Non-pigmented ciliary epithelial cell (primary cell): ENCODE measurements at places on chromosomes 5 and 9.

DNA sequence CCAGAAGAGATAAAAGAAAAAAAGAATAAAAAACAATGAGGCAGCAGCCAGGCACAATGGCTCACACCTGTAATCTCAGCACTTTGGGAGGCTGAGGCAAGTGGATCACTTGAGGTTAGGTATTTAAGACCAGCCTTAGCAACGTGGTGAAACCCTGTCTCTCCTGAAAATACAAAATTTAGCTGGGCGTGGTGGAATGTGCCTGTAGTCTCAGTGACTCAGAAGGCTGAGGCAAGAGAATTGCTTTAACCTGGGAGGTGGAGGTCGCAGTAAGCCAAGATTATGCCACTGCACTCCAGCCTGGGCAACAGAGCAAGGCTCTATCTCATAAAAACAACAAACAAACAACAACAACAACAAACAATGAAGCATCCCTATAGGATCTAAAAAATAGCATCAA is 121.5 kb downstream of the HMHB1 start:
- DNase-seq = no peak

GRCh38 chr5:107023732-107024131 is 647.0 kb downstream of the EFNA5 start:
- no peak for DNase-seq

DNA sequence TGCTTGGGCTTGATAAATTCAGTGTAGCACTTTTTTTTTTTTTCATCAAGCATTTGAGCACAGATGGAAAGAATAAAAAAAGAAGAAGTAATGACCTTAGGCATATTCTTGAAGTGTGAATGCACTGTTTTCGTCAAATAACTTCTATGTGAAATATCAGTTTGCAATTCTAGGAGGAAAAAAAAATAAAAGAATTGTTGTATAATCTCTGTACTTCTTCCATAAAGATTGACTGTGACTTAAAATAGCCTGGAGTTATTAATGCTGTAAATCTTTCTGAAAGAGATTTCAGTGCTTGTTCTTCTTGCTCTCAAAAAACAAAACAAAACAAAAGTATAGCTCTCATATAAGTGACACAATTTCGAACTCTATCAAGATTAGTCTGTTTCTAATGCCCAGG is 536.9 kb upstream of the ZNF608 start:
- no peak for DNase-seq

DNA sequence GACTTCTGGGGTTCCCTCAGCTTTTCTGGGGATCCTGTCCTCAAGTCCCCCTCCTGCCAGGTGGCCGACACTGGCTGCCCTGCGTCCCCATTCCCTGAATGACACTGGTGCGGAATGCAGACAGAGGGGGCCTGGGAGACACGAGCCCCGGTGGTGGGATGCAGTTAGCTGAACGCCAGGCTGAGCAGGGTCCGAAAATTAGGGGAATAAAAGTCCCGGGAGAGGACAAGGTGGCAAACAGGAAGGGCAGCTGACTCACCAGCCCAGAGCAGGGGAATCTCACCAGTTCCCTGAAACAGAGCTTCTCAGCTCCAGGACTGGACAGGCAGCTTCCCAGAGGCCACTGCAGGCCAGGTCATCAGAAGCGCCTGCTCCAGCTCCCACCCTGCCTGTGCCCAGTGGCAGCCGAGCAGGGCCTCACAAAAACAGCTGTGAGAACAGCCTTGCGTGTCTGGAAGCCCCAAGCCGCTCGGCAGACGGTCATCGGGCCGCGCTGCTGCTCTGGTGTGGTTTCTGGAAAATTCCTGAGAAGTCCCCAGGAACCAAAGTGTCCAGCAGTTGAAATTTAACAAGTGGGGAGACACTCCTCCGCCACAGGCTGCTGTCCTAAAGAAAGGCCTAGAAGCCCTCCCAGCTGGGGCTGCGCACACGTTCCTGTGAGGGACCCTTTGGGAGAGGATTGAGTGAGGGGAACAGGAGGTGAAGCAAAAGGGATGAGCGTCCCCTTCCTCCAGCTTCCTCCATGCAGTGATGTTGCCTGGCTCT is 47.6 kb upstream of the EXOC3 start:
- no peak for DNase-seq

GRCh38 chr9:129607027-129607387 is 13.9 kb downstream of the C9orf50 start:
- no peak for DNase-seq

DNA sequence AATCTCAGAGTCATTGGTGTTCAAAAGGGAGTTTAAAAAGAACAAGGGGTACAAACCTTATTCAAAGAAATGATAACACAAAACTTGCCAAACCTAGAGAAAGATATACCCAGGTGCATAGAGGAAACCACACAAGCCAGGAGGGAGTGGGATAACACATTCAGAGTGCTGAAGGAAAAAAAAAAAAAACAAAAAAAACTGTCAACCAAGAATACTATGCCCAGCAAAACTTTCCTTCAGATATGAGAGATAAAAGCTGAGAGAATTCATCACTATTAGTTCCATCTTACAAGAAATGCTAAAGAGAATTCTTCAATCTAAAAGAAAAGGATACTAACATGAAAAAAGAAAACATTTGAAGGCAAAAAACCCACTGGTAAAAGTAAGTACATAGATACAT is 11.5 kb upstream of the TESK1 start:
- no peak for DNase-seq

GRCh38 chr9:71743217-71743705 is 25.1 kb downstream of the CEMIP2 start:
- DNase-seq = no peak

DNA sequence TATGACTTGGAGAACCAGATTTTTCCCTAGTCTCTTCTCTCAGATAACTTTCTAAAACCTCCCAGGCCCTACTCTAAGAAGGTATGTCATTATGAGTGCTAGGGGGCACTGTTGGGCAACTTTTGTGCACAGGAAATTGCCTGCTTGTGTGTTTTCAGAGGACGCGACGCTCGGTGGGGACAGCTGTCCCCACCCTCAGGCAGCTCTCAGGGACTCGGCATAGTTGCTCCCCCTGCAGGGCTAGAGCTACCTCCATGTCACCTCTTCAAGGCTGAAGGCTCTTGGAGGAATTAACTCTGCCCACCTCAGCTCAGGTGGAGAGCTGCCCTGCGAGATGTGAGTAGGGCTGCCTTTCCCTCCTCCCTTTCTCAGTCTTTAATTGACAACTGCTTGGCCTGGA is 10.2 kb upstream of the TIFAB start:
- no peak for DNase-seq

DNA sequence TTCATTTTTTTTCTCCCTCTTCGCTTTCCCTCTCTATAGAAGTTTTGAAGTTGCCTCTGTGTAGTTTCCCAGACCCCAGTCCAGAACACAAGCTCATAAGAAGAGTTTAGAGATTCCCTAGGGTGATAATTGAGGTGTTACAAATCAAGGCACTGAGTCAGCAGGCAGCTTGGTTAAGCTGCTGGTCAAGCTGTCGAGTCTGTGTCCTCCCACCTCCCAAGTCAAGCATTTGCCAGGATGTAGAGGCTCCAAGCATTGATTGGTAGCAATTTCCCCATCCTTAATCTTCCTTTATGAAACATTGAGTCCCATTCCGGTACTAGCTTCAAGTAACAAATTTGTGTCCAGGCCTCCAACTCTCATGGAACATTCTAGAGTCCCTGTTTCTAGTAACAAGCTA is 47.5 kb upstream of the SLC1A1 start:
- no peak for DNase-seq

- no peak for DNase-seq
These were observed 12.0 kb upstream of the C9 start for GRCh38 chr5:39376293-39376714.

DNA sequence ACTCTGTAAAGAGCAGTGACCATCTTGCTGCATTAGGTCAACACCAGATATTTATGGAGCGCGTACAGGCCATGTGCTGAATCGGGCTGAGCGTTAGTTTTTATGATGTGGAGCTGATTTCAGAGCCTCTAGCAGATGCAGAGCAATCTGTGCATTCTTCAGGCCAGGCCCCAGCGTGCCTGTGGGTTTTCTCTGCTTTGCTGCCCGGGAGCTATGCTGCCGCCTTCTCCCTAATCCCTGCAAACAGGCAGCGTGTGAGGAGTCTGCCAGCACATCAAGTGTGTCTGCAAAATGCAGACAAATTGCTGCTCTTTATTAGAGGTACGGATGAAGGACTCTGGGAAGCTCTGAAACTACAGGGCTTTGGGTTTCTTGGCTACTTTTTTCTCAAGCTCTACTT is 170.0 kb downstream of the NTRK2 start:
- peak; percentile 14 for DNase-seq

GRCh38 chr9:119216651-119217331 is 152.4 kb downstream of the BRINP1 start:
- DNase-seq = no peak

DNA sequence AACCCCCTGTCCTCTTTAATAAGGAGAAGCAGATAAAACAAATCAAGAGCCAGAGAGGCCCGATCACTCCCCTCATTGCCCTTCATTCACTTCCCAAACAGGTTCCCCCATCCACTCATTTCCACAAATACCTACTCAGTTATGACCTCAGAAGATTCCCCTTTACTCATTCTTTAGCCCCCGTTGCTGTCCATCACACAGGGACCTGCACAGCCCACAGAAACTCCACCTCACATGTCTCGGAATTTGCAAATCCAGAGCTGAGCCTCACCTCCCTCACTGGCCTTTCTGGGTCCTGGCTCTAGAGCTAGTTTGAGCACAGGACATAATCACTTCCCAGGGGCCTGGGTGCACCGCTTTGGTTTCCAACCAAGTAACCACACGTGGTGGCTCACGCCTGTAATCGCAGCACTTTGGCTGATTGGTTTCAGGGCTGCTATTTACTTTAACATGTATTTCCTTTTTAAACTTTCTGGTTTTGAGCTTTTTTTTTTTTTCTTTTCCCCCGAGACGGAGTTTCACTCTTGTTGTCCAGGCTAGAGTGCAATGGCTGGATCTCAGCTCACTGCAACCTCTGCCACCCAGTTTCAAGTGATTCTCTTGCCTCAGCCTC is 17.8 kb downstream of the ATP6V0E1 start:
- DNase-seq = no peak

- no peak for DNase-seq
These were observed 69.0 kb downstream of the TRIO start for GRCh38 chr5:14211818-14212803.

DNA sequence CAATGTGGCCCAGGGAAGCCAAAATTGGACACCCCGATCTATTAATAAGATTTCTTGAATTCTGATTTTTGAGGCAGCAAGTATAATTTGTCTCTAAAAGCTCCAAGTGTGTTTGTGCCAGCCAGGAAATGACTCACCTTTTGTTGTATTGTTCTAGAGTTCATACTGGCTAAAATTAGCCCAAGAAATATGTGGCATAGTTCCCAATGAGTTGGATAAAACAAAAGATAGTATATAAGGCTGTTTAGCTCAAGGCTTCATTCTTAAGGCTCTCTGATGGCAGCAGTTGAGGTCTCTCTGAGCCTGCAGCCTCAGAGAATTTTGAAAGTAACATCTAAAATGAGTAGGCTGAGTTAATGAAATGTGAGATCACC is 21.6 kb downstream of the HMGXB3 start:
- peak; percentile 83 for DNase-seq

- no peak for DNase-seq
These were observed 3.8 kb downstream of the ADAMTSL1 start for GRCh38 chr9:18477719-18478118.

DNA sequence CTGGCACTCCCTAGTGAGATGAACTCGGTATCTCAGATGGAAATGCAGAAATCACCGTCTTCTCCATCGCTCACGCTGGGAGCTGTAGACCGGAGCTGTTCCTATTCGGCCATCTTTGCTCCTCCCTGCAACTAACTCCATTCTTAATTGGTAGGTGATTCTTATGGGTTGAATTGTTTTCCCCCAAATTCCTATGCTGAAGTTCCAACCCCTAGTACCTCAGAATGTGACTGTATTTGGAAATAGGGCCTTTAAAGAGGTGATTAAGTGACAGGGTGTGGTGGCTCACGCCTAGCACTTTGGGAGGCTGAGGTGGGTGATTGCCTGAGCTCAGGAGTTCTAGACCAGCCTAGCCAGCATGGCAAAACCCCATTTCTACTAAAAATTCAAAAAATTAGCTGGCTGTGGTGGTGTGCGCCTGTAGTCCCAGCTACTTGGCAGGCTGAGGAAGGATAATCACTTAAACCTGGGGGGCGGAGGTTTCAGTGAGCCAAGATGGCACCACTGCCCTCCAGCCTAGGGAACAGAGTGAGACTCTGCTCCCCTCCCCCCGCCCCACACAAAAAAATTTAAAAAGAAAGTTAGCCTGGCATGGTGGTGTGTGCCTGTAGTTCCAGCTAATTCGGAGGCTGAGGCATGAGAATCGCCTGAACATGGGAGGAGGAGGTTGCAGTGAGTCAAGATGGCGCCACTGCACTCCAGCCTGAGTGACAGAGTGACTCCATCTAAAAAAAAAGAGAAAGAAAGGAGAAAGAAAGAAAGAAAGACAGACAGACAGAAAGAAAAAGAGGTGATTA is 25.2 kb upstream of the FOCAD start:
- DNase-seq = no peak

- DNase-seq = no peak
These were observed 209.6 kb downstream of the FER start for GRCh38 chr5:108957333-108957732.

DNA sequence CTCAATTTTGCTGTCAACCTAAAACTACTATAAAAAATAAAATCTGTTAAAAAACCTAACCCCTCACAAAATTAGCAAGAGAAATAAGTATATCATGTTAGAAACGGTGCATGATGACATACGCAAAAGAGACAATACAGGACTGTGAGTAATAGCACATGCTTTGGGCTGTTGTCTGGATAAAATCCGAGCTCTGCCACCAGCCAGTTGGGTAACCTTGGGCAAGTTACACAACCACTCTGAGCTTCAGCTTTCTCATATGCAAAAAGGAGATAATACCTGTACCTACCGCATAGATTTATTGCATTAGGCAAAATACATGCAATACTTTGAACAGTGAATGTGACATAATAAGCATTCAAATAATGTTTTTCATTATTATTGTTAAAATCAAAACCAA is 481.7 kb downstream of the TLE1 start:
- DNase-seq = no peak

DNA sequence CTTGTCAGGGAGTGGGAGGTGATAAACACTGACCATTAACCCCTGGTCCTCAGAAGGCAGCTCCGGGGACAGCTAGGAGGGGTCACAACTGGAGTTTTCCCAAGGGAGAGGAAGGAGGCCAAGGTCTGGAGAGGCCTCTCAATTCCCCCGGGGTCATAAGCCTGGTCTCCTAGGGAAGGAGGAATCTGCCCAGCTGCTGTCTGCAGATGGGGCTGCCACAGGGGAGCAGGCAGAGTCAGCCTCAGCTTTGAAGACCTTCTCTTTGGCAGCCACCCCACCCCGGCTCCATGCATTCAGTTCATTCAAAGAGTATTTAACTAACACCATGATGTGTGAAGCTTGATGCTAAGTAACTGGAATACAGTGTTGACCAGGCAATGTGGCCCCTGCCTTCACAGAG is 74.6 kb upstream of the HSPA9 start:
- DNase-seq = no peak

DNA sequence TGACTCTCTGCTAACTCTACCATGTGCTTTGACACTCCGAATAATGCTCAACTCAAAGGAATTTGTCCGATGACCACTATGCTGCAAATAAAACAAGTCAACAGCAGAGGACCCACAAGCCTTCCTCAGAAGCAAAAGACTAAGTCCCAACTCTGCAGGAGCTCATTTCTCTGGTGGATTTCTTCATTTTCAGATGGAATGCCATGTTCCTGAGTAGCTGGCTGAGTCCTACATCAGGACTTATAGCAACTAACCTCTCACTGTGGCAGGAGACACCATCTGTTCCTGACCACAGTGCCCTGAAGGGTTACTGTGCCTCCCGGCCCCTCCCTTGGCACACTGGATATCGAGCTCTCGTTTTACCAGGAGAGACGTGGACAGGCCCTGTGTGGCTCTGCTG is 20.8 kb downstream of the LHFPL2 start:
- DNase-seq = no peak
